T-cell (primary cell): ENCODE measurements at places on chromosomes 7 and 10. TPM values are rescaled to one million over a fixed set of nuclear protein-coding genes. Genes with fewer than 3 reads are reported as not detected.

- H3K4me1 ChIP-seq: peaks cover 40% of the 10 kb centered on the region
- H3K27me3 ChIP-seq: peaks cover 36% of the 10 kb centered on the region
- no peak overlapping the region for H3K4me3 ChIP-seq
- no peaks in the 10 kb centered on the region for H3K36me3 ChIP-seq
Measured at GRCh38 chr7:155992538-155992937, 180.3 kb upstream of the SHH start.

DNA sequence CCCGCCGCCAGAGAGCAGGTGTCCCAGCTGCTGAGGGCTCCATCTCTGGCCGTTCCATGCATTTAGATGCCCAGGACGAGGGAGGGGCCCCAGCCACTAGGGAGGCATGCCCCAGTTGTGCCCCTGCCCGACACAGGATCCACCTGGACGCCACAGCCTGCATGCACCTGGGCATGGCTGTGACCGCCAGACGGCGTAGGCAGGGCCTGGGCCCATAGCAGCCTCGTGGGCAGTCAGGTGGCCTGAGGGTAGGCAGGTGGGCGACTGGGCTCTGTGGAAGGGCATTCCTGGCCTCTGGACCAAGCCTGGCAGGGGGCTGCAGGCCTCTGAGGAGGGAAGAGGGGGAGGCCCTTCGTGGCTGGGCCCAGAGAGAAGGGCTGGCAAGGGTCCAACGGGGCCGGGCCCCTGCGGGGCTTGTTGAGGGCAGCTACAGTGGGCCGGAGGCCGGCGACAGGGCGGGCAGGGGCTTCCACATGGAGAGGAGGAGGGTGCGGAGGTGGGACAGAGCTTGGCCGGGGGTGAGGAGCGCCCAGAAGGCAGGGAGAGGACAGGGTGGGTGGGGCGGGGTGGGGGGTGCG lies 76.0 kb upstream of the NKX6-2 start:
- no peak for DNase-seq
- no peaks in the 10 kb centered on the region for H3K36me3 ChIP-seq
- peaks cover 41% of the 10 kb centered on the region for H3K27me3 ChIP-seq
- peaks cover 9% of the 10 kb centered on the region for H3K4me1 ChIP-seq
- H3K4me3 ChIP-seq: no peak overlapping the region

DNA sequence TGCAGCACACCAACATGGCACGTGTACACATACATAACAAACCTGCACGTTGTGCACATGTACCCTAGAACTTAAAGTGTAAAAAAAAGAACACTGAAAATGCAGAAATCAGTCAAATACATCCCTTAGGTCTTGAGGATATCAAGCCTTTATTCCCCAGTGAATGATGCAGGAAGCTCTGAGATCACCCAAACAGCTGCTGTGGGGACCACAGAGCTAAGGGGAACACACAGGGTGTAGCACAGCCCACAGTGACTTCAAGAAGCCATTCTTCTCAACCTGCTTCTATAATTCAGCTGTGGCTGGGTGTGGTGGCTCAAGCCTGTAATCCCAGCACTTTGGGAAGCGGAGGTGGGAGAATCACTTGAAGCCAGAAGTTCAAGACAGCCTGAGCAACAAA lies 314.9 kb downstream of the CALN1 start:
- no peak overlapping the region for H3K27ac ChIP-seq
- no peaks in the 10 kb centered on the region for H3K36me3 ChIP-seq
- no peak overlapping the region for H3K4me3 ChIP-seq
- DNase-seq: no peak
- H3K4me1 ChIP-seq: no peaks in the 10 kb centered on the region
- no peaks in the 10 kb centered on the region for H3K27me3 ChIP-seq

DNA sequence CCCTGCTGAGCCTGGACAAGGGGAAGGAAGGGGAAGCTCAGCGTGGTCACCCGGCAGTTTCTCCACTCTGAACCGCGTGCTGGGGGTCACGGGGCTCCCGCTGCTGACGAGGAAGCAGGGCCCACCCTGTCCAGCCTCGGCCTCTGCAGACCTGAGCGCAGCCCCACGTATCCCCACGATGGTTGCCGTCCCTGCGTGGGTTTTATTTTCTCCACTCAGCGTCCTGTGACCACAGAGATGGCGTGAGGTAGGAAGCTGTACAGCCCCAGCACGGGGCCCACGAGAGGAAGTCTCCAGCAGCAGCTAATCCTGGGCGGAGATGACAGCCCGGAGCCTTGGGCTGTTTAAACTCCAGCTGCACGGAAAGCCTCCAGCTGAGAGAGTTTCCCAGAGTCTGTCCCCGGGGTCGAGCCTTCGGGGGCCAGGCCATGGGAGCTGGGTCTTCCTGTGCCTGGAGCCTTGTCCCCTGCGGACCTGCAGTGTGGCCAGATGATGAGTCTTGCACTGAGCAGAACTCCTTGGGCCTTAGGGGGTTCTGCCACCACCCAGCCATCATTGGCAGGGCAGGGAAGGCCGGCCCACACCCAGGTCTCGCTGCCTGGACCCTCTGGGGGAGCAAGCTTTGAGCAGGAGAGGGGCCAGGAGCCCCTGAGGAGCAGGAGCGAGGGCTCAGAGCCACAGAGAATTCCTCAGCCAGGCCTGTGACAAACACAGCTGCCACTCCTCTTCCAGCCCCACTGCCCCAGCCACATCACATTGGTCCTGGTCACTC lies 72.8 kb upstream of the FAM20C start:
- H3K4me1 ChIP-seq: peaks cover 4% of the 10 kb centered on the region
- DNase-seq: no peak
- H3K27me3 ChIP-seq: no peaks in the 10 kb centered on the region
- H3K27ac ChIP-seq: no peak overlapping the region
- no peaks in the 10 kb centered on the region for H3K36me3 ChIP-seq

DNA sequence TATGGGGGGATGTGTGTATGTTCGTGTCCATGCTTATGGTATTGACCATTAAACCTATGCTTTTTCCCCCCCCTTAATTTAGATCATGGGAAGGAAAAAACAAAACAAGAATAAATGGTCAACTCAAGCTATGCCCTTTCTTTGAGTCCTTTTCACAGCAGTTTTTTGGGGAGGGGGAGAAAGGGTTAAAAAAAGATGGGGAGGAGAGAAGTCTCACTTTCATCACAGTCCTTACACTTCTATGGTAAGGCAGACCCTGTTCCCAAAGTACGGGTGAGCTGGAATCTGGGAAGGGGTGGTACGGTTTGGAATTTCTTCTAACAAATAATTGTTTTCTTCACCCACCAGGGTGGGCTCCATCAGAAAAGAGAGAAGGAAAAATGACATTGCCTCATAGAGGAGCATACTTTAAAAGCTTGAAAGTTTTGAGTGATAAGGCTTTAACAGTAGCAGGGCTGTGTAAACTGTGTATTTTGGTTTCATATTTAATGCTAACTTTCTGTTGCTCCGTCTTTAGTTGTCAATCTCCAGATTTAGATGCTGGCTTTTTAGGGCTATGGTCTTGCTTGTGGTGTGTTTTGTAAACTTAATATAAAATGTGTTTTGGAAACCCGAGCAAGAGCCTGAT lies 180.1 kb downstream of the TCF7L2 start:
- H3K27ac ChIP-seq: no peak overlapping the region
- no peaks in the 10 kb centered on the region for H3K36me3 ChIP-seq
- no peak for DNase-seq
- H3K4me1 ChIP-seq: no peaks in the 10 kb centered on the region
- no peak overlapping the region for H3K4me3 ChIP-seq
- H3K27me3 ChIP-seq: peaks cover 5% of the 10 kb centered on the region

DNA sequence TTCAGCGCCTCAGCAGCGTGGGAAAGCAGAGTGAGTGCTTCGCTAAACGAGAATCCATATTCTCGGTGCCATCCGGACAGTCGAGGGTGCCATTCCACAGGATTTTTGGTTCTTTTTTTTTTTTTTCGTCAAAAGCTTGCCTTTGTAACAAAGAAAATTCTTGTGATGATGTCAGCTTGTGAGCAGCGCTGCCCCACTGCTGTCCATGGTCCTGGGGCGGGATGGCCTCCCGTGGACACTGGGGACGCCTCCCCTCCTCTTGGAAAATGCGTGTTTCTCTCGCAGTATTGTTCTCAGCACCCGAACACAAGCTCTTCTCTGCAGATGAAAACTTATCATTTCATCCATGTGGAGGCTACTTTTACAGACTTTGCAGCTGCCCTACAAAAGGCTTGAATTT lies 477.4 kb downstream of the TCERG1L start:
- H3K4me3 ChIP-seq: no peak overlapping the region
- H3K4me1 ChIP-seq: no peaks in the 10 kb centered on the region
- H3K27me3 ChIP-seq: peaks cover 2% of the 10 kb centered on the region
- no peak overlapping the region for H3K27ac ChIP-seq

DNA sequence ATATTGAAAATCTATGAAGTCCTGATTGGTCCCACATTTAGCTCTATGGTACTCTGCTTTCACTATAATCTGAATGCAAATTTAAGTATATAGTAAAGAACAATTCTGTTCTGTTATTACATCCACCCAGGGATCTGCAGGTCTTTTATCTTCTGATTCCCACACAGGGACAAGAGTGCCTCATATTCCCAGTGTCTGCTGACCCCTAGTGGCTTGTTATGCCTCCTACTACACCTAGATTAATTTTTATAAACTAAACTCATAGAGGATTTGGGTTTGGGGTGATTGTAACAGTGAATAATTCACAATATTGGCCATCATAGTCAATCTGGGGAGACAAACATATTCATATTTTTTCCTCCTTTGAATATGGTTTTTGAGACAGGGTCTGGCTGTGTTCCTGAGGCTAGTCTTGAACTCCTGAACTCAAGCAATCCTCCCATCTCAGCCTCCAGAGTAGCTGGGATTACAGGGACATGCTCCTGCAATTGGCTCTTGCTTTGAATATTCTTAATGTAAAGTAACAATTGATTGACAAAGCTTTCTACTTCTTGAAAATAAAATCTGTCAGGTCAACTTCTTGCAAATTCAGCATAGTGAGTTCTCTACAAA lies 282.1 kb downstream of the KCND2 start:
- no peak overlapping the region for H3K4me3 ChIP-seq
- no peak for DNase-seq

GRCh38 chr7:25216837-25217236 lies 11.4 kb downstream of the NPVF start:
- no peak for DNase-seq
- H3K36me3 ChIP-seq: no peaks in the 10 kb centered on the region
- H3K27ac ChIP-seq: no peak overlapping the region
- no peaks in the 10 kb centered on the region for H3K4me1 ChIP-seq

GRCh38 chr10:14084875-14085274 lies 245.8 kb downstream of the FRMD4A start:
- peaks cover 21% of the 10 kb centered on the region for H3K27me3 ChIP-seq
- H3K27ac ChIP-seq: no peak overlapping the region
- no peaks in the 10 kb centered on the region for H3K4me1 ChIP-seq
- H3K36me3 ChIP-seq: no peaks in the 10 kb centered on the region

- no peak for DNase-seq
- no peaks in the 10 kb centered on the region for H3K27me3 ChIP-seq
- H3K27ac ChIP-seq: peak overlapping the region; percentile 4
- H3K4me3 ChIP-seq: peak overlapping the region; percentile 90
- peaks cover 20% of the 10 kb centered on the region for H3K4me1 ChIP-seq
- no peaks in the 10 kb centered on the region for H3K36me3 ChIP-seq
Measured at GRCh38 chr10:103968441-103969391, 1.8 kb downstream of the SLK start.

DNA sequence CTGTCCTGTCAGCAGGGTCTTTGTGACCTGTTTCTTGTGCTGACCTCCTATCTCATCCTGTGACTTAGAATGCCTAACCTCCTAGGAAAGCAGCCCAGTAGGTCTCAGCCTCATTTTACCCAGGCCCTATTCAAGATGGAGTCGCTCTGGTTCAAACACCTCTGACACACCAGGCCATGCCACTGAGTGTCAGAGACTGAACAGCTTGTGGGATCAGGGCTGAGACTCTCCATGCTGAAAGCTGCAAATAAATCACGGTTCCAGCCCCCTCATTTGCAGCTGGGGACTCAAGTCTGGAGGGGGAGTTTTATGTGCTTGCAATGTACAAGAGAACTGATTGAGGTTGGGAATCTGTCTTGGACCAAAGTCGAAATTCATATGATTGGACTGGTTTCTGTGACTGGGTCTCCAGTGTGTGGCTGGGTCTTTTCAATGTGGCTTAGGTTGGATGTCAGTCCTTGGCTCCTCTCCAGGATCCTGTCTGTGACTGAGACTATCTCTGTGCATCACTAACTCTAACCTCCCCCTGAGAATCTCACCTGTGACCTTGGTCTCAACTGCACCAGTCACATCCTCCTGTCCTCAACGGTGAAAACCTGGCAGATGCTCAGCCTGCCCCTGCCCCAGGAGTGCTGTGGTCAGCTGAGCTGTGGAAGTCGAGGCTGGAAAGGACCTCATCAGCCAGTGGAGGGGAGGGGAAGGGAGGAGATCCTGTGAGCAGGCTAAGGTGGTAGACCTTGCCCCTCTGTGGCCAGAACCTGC lies 11.7 kb downstream of the PRF1 start:
- DNase-seq: no peak
- H3K27me3 ChIP-seq: no peaks in the 10 kb centered on the region
- H3K4me1 ChIP-seq: peaks cover 19% of the 10 kb centered on the region
- H3K4me3 ChIP-seq: no peak overlapping the region
- no peak overlapping the region for H3K27ac ChIP-seq
- peaks cover under 1% of the 10 kb centered on the region for H3K36me3 ChIP-seq

DNA sequence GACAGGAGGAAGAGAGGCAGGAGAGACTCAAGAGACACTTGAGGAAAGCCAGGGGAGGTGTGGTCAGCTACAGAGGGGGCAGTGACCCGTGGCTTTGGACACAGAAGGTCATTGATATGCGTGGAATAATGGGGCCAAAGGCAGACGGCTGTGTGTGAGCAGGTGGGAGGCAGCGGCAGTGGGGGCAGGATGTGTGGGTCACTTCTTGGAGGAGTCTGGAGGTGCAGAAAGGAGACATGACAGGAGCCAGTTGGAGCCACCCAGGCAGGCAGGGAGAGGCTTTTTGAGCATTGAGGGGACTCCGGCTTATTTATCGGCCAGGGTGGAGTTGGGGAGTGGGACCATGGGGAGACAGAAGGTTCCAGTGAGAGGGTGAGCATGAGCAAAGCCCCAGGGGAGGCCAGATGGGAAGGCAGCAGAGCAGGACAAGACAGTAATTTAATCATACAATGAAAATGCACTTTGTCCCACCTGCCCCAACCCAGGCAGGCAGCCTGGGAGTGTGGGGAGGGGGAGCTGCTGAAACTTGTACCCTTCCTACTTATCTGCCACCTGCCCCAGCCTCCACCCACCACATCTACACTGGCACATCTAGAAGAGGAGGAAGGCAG lies 5.0 kb downstream of the LDB3 start:
- no peaks in the 10 kb centered on the region for H3K36me3 ChIP-seq
- H3K27ac ChIP-seq: no peak overlapping the region
- H3K4me1 ChIP-seq: no peaks in the 10 kb centered on the region
- no peak overlapping the region for H3K4me3 ChIP-seq

DNA sequence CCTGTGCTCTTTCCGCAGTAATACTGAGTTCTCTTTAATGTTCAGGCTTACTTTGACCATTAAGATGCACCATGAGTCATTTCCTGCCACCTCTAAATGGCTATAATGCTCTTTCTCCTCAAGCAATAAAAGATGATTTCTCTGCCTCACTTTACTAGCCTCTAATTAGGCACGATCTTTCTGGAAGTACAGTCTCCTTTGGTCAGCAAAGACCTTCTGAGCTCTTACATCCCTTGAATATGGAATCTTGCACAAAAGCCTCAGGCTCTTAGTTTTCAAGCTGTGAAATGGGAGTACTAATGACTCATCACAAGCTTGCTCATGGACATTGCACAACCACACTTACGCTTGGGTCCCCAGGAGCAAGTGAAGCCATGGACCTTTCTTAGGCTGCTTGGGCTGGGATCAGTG lies 85.9 kb downstream of the FRMD4A start:
- H3K27ac ChIP-seq: no peak overlapping the region
- no peaks in the 10 kb centered on the region for H3K4me1 ChIP-seq
- no peaks in the 10 kb centered on the region for H3K36me3 ChIP-seq
- H3K4me3 ChIP-seq: no peak overlapping the region
- H3K27me3 ChIP-seq: peaks cover 2% of the 10 kb centered on the region

CACNA2D1 gene
- 0.03 TPM for total RNA-seq

C10orf105 gene
- 0.16 TPM for total RNA-seq

NPC1L1 gene
- 0.50 TPM for total RNA-seq

SYT15 gene
- total RNA-seq: 0.98 TPM

GIMAP2 gene
- 196 TPM for total RNA-seq

SFRP4 gene
- total RNA-seq: not detected

NAT16 gene
- total RNA-seq: not detected
